Activated T-cell treated with anti-CD3 and anti-CD28 coated beads, Interleukin-2, amount 50 U/mL, for 48 hours (primary cell): ENCODE measurements at places on chromosomes 2 and 18.
A peak's percentile ranks its signal among the peaks of the same experiment; 100 is the strongest.

GRCh38 chr18:40911582-40912254 is 1043.3 kb upstream of the PIK3C3 start:
- no peak for DNase-seq

DNA sequence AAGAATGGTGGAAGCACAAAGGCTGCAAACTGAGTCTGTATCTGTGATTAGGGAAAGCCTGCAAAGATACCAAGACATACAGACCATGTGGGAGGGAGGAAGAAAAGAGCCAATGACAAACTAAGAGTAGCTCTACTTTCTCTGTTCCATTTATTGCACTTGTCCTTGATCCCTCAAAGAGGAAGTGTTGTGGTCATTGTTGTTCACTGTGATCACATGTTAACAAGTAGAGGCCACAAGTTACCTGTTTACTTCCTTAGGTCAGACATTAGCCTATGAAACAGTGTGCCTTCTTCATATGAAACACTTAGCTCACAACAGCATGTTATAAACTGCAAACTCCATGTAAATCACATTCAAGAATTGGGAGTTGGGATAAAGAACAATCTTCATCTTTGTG is 32.6 kb downstream of the MAP2 start:
- DNase-seq = no peak

DNA sequence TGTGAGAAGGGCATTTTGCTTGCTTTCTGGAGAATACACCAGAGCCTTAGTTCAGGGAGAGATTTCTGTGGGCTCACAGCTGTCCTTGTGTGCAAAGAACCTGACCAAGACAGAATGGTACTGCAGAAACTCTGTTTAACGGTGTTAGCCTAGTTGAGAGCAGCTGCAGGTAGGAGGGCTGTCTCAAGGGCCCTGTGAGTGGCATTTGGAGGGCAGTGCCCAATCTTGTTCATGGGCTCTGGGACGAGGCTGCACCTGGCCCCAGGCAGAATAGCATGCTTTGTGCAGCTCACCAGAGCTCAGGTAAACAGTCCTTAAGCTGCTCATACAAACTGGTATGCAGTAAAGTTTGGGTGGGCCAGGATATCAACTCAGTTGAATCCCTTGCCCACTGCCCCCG is 16.9 kb upstream of the RGPD4 start:
- no peak for DNase-seq

GRCh38 chr2:177906041-177906718 is 166.4 kb downstream of the PDE11A start:
- peak; percentile 85 for DNase-seq

DNA sequence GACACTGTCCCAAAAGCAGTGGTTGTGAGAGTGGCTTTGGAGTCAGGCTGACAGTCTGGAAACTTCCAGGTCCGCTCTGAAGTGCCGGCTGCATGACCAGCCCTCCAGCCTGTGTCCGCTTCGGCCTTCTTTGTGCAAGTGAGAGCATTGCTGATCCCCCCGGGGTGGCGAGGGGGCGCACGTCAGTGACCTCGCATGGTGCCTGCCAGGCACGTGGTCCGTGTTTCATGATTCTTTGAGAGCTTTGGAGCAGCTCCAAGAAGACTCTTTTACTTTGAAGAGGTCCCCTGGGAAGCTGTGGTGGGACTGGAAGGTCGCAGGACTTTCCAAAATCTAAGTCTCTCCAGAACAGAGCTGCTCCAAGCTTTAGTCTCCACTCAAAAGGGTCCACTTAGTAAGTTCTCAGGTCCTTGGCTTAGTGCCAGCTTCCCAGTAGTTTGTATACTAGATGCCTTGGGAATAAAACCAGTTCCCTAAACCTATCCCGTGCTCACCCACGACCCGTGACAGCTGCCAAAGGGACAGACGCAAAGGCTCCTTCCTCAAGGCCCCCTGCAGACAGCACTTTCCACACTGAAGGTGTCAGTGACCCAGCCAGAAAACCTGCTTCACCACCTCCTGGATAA is 68.8 kb downstream of the ADI1 start:
- no peak for DNase-seq

DNA sequence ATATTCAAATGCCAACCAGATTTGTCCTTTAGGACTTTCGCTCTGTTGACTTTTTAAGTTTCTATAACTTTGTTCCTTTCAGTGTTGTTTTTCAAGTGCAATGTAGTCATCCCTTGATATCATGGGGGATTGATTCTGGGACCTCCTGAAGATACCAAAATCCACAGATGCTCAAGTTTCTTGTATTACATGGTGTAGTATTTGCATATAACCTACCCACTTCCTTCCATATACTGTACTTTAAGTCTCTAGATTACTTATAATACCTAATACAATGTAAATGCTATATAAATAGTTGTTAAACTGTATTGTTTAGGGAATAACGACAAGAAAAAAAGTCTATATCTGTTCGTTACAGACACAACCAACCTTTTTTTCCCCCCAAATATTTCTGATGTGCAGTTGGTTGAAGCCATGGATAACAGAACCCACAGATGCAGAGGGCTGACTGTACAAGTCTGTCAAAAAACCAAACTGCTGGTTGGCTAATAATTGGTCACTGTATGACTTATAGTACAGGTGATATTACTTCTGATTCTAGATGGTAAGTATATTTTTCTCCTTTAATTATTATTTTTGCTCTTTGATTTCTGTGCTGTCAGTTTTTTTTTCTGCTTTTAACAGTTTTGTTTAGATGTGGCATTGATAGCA is 201.7 kb upstream of the STON1 start:
- DNase-seq = no peak

DNA sequence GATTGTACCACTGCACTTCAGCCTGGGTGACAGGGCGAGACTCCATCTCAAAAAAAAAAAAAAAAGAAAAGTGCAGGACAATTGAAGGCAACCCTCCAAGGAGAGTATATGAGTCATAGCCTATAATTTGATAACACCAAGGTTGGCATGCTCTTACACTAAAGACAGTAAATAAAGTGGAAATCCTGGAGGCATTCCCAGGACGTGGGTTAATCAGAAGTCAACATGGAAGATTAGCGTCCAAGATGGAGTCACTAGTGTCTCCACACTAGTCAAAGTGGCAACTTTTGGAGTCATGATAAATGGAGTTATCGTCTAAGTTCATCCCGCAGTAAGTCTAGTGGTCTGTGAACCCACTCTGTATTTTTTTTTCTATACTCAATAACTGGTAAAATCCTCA is 21.2 kb upstream of the UGGT1 start:
- no peak for DNase-seq

- no peak for DNase-seq
These were observed 46.2 kb downstream of the MEIS1 start for GRCh38 chr2:66481100-66481549.

DNA sequence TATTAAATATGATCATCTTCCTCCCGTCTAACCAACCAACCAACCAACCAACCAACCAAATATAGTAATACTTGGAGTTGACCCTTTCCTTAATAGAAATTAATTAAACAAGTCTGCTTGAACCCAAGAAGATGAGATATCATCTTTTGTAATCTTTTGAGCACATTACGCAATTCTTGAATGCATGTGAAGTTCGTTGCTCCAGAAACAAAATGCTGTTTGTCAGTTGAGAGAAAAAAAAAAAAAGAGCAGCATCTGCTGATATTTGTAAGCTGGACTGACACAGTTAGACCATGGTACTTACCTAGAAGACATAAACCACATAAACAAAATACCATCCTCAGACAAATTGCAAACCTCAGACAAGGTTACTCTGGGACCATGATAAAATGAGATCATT is 9.2 kb upstream of the SERPINB2 start:
- no peak for DNase-seq

- DNase-seq = no peak
These were observed 144.9 kb upstream of the ERBB4 start for GRCh38 chr2:212683346-212684097.

GRCh38 chr2:224709301-224709700 is 6.9 kb downstream of the CCDC195 start:
- no peak for DNase-seq
